ENCODE measurements at places on chromosomes 4 and X.

- DNase-seq, result no peak
These were observed 46.8 kb upstream of the GPR78 start for GRCh38 chr4:8533274-8533865.

- no peak for DNase-seq
These were observed 106.7 kb downstream of the ARHGAP6 start for GRCh38 chrX:11558972-11559371.

DNA sequence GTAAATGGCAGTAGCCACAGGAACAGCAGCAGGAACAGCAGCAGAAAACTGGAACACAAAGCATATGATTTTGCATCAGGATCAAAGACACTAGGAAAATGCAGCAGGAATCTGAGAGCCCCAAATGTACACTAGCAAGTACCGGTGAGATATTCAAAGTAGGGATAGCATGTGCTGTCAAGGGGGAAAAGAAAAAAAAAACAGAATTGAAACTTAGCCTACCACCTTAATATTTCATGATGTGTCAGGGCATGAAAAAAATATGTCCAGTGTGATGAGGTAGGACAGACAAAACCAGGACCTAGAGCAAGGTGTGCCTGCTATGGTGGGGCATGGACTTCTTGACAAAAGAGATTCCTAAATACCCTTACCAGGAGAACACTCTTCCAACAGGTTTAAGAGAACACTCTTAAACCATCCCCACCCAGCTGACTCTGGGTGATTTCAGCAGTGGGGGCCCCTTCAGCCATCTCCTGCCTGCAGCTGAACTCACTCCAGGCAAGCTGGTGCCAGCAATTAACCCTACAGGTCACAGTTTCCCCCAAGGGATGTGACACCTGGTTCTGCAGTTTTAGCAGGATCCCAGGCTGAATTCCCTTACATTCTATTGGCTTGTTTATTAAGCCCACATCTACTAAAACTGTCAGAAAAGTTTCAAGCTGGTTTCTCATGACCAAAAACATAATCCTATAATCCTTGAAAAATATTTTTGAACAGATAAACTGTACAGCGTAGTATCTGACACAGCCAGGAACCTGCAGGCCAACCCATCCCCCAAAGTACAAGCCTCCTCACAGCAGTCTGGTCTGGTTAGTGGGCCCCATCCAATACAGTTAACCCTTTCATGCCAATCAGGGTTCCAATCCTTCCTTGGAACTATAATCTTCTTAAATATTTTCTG, 62.9 kb upstream of the FMR1 start:
- DNase-seq, result no peak

- DNase-seq, result no peak
These were observed 38.6 kb downstream of the FHDC1 start for GRCh38 chr4:152974468-152975379.

GRCh38 chrX:118254611-118255010, 91.3 kb upstream of the WDR44 start:
- DNase-seq, result no peak

DNA sequence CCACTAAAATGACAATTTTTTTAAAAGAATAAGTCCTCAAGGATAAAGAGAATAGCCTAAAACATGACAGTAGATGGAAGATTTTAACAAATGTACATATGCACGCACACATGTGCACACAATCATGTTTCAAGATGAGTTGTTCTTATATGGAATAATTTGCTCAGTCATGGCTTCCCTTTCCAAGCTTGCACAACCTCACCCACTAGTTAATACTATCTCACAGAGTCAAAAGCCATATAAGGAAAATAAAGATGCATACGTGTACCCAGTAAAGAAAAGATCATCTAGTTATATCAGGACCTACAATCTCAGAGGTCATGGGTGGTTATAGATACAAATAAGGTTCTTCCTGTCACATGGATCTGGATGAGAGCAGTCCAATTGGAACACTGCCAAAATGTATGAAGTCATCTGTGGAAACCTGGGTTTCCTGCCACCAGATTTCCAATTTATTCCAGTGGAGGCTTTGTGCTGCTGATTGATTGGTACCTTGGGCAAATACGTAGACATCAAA, 56.1 kb downstream of the FAM13A start:
- peak; percentile 52 for DNase-seq

- DNase-seq, result no peak
These were observed 42.6 kb downstream of the RGS12 start for GRCh38 chr4:3335385-3335784.

DNA sequence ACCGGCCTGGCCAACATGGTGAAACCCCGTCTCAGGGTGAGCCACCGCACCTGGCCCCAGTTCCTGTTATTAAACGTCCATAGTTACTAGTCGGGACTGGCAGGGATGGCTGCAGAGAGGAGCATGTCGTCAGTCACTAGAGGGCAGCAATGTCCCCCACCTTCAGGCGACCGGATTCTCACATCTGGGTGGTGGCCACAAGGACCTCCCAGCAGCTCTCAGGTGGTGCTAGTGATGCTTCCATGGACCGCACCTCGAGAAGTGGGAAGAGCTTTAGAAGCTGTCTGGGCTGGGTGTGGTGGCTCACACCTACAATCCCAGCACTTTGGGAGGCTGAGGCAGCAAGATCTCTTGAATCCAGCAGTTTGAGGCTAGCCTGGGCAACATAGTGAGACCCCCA, 13.3 kb upstream of the IL3RA start:
- DNase-seq, result no peak

- DNase-seq, result no peak
These were observed 83.9 kb upstream of the NKX1-1 start for GRCh38 chr4:1490011-1490653.

DNA sequence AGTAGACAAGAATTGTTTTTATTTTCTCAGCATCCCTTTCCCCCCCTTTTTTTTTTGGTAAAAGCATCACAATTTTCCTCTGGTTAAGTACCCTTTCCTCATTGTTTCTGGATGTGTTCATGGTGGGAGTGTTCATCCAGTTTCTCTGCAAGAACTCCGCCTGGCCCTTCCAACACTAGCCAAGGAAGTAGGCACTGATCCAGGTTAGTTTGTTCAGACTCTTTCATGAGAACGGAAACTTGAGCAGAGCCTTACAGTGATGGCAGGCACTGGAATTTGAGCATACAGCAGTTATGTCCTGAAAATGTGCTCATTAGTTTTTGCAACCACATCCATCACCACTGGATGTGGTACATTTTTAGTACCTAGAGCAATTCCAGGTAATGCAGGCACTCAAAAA, 336.1 kb upstream of the BOD1L1 start:
- DNase-seq, result no peak

- no peak for DNase-seq
These were observed 337.8 kb downstream of the ARHGAP24 start for GRCh38 chr4:85812776-85813175.

DNA sequence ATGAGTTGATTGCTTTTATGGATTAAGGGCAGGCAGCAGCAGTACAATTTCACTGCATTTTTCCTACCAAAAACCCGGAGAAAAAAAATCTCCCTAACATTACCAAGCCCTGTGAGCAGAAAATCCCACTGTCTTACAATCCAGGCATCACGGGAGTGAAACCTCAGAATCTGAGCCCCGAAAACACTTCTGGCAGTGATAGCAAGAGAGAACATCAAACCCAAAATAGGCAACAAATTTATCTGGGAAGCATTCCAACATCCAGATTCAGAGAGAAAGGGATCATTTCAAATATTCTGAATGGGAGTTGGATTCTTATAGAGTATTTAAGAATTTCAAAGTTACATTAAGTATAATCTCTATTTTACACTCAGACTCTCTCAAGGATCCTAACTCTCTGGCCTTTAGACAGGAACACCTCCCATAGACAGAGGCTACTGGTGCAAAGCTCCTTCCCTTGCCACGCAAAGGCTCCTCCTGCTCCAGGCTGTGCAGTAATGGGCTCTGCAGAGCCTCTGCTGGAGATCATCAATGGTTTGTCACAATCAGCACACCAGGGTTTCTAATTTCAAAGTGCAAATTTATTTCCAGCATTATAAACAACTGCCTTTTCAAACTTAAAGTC, 256.9 kb downstream of the PARM1 start:
- DNase-seq, result no peak

GRCh38 chr4:106238820-106239420, 77.1 kb downstream of the TBCK start:
- DNase-seq, result no peak

DNA sequence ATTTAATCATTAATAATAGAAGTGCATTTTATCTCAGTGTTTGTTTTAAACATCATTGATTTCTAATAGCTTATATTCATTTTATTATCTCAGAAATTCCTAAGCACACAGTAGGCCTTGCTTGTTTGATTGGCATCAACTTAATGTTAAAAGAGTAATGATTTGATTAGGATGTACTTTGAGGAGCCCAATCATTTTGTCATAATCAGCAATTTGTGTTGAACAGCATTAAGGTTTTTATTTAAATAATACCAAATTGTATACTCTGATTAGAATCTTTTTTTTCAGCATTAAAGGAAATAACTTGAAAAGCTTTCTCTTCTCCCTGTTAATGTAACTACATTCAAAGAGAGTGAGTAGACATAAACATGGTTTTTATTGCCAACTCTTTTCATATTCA, 2262.0 kb upstream of the TENM3 start:
- DNase-seq, result no peak

GRCh38 chr4:12296366-12296765, 867.7 kb upstream of the HS3ST1 start:
- DNase-seq, result no peak

GRCh38 chr4:70868778-70869177, 29.1 kb upstream of the GRSF1 start:
- no peak for DNase-seq

DNA sequence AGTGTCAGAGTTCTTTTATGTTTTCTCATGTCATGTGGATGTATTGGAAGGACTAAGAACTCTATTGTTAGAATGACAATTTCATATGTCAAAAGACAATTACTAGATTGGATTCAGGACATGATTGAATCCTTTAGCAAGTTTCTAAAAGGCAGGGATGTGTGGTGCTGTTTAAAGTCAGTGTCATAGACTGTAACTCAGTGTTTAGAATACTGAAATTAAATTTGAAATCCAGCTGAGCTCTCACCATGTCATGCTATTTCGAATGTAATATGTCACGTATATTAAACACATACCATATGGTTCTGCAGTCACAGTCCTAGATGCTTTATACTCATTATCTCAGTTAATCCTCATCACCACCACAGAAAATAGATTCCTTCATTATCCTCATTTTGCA, 7.8 kb downstream of the GUCY1B1 start:
- DNase-seq, result no peak

GRCh38 chr4:48331577-48332330, 9.6 kb upstream of the SLAIN2 start:
- peak; percentile 83 for DNase-seq

GRCh38 chr4:16224264-16225166, 1.8 kb downstream of the TAPT1 start:
- no peak for DNase-seq

DNA sequence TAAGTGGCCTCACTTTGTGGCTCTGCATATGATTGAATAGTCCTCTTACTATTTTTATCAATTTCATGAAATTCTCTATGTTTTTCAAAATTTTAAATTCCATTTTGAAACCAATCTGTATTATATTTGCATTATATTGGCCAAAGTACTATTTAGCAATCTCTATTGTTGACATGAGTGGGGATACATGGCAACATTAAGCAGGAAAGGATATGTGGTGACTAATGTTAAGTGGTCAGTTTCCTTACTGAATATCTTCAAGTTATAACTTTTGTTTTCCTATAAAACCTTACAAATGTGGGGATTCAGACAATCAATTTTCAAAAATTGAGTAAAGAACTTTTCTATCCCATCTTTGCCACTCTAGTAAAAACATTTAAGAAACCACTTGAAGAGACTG, 10.2 kb downstream of the BBS7 start:
- no peak for DNase-seq

DNA sequence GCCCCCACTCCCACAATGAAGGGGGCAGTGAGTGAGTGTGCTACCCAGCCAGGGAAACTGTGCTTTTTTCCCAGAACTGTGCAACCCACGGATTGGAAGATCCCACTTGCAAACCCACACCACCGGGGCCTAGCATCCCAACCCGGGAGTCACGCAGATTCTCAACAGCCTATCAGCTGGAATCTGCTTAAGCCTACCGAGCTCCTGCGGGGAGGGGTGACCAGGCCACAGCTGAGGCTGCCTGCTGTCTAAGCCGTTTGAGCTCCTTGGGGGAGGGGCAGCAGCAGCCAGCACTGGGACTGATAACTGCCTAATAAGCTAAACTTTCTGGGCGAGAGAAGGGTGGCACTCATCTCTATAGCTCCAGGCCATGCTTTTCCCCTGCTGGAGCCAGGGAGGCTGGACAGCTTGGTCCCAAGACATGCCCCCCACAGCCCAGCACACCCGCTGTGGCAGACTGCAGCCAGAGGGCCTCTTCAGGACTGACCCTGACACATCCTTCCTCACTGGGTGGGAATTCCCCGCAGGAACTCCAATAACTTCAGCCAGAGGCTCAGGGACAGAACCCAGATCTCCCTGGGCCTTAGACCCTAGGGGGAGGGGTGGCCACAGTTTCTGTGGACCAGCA, 161.3 kb upstream of the MAGEB18 start:
- DNase-seq, result no peak

DNA sequence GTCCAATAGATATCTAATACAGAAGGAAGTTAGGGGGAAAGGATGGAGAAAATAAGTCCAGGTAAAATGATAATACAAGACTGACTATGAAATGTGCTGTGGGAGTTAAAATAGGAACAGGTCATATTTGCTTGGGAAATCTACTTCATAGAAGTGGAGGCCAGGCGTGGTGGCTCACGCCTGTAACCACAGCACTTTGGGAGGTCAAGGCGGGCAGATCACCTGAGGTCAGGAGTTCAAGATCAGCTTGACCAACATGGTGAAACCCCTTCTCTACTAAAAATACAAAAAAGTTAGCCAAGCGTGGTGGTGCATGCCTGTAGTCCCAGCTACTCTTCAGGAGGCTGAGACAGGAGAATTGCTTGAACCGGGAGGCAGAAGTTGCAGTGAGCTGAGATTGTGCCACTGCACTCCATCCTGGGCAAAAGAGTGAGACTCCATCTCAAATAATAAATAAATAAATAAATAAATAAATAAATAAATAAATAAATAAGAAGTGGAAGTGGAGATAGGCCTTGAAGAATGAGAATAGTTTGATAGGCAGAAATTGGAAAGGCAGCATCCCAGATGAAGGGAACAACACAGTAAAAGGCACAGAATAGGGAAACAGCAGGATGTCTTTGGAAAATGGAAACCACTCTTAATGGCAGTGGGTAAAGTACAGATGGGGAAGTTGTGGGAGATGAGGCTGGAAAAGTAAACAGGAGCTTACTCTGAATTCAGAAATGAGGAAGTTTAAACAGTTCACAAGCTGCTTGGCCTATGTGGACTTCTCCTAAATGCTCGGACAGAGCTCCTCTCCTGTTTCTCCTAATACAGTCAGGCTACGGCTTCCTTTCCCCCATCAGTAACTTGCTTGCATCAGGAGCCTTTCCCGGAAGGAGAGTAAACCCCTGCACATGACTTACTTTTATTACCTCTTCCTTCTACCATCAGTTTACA, 15.1 kb upstream of the GK start:
- DNase-seq, result no peak
